Glutamatergic neuron (in vitro differentiated cells): ENCODE measurements at places on chromosomes 7 and 10. TPM values are rescaled to one million over a fixed set of nuclear protein-coding genes. Genes with fewer than 3 reads are reported as not detected.

GRCh38 chr7:77740257-77740656 is 44.0 kb downstream of the RSBN1L start:
- H3K36me3 ChIP-seq, result no peaks in the 10 kb centered on the region
- no peaks in the 10 kb centered on the region for H3K27me3 ChIP-seq
- no peak for DNase-seq
- no peak overlapping the region for H3K4me3 ChIP-seq
- peaks cover 11% of the 10 kb centered on the region for H3K4me1 ChIP-seq
- no peak overlapping the region for H3K27ac ChIP-seq

The IRF5 gene
- not detected for total RNA-seq

DNA sequence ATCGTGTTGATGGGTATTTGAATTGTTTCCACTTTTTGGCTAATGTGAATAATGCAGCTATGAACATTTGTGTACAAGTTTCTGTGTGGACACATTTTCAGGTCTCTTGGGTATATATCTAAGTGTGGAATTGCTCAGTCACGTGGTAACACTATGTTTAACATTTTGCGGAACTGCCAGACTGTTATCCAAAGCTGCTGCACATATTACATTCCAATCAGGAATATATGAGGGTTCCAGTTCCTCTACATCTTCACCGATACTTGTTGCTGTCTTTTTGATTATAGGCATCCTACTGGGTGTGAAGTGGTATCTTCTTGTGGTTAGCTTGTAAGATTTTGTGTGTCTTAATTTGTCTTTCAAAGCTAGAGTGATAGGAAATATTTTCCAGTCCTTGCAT is 6.8 kb downstream of the PTPN12 start:
- H3K4me3 ChIP-seq, result no peak overlapping the region
- DNase-seq, result no peak
- H3K4me1 ChIP-seq, result peaks cover 36% of the 10 kb centered on the region
- H3K27ac ChIP-seq, result no peak overlapping the region
- no peaks in the 10 kb centered on the region for H3K36me3 ChIP-seq
- H3K27me3 ChIP-seq, result peaks cover 2% of the 10 kb centered on the region

DNA sequence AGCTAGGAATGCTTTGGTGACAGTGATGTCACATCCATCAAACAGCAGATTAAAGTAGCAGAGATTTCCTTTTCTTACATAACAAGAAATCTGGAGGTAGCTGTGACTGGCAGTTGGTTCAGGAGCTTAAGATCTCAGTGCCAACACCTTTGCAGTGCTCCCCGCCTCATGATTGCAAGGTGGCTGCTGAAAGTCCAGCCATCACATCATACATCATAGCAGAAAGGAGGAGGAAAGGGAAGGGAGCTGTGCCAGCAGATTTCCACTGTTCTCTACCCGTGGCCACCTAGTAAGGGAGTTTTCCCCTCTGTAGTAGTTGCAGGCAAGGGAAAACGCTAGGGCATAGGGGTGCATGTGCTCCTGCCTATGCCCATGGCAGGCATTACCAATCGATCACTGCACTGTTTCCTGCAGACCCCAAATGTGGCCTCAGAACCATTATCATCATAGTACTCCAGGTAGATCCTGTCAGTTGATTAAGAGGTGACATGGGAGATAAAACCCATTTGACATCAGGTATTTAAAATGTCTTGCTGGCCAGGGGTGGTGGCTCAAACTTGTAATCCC is 57.9 kb upstream of the GTF2IRD1 start:
- no peak for DNase-seq
- H3K4me1 ChIP-seq, result peaks cover 6% of the 10 kb centered on the region
- H3K27ac ChIP-seq, result no peak overlapping the region
- H3K36me3 ChIP-seq, result no peaks in the 10 kb centered on the region

DNA sequence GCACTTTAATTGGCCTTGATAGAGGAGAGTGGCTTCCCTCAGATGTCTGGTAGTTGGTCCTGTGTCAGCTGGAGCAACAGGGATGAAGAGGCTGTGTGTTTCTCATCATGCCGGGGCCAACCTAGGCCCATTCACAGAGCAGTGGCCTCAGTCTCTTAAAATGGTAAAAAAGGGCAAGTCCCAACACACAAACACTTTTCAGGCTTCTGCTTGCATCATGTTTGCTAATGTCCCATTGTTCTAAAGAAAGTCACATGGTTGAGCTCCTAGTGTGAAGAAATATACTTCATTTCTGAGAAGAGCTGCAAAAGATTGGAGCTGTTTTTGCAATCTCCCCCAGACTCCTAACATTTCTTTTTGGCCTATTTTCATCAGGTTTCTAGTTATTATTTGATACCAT is 40.6 kb upstream of the RBAK start:
- DNase-seq, result no peak
- H3K4me1 ChIP-seq, result no peaks in the 10 kb centered on the region
- H3K27ac ChIP-seq, result no peak overlapping the region
- no peak overlapping the region for H3K4me3 ChIP-seq

DNA sequence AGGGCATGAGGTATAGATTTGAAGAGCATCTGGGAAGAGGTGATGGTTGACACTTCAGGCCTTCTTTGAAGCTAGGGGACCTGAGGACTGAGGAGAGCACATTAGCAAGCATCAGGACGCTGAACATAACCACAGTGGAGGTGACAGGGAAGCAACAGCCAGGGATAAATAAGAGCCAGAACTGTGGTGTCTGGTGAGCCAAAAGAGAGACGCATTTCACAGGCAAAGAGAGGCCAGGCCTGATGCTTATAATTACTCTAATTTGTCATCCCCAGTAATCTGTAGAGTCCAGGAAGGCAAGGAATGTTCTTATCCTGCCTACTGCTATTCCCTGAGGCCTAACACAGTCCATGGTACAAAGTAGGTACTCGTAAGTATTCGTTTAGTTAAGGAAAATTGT is 10.4 kb upstream of the FAS start:
- H3K27ac ChIP-seq, result no peak overlapping the region
- H3K27me3 ChIP-seq, result no peaks in the 10 kb centered on the region
- no peaks in the 10 kb centered on the region for H3K4me1 ChIP-seq
- H3K36me3 ChIP-seq, result no peaks in the 10 kb centered on the region
- DNase-seq, result no peak

The CYP2W1 gene
- total RNA-seq, result 1.3 TPM

DNA sequence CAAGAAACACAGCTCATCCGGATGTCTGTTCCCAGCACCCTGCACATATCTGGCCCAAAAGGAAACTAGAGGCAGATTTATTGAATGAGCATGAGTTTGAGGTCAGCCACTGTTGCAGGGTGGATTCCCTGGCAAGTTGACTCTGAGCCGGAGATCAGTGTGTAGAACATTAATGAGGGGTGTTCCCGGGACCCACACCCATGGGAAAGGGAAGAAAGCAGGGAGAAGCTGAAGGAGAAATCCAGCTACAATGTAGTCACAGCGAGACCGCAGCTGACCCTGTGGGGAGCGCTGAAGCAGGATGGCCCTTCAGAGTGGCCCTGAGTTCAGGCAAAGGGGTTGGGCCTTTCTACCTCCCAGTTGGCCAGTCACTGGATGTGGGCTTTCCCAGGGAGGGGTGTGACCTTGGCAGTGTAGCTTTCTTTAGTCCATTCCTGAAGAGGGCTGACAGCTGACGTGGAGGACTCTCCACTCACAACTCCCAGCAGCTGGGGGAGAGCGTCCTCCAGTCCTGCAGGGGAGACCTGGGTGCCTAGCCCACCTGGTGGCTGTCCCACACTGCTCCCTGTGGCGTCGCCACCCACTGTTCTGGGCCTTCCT is 324.2 kb upstream of the ZMIZ1 start:
- peaks cover 44% of the 10 kb centered on the region for H3K4me1 ChIP-seq
- H3K27me3 ChIP-seq, result peaks cover 5% of the 10 kb centered on the region
- H3K4me3 ChIP-seq, result no peak overlapping the region
- no peak for DNase-seq

The OR2A42 gene
- total RNA-seq, result not detected
